ENCODE measurements at places on chromosomes 12 and 14.

DNA sequence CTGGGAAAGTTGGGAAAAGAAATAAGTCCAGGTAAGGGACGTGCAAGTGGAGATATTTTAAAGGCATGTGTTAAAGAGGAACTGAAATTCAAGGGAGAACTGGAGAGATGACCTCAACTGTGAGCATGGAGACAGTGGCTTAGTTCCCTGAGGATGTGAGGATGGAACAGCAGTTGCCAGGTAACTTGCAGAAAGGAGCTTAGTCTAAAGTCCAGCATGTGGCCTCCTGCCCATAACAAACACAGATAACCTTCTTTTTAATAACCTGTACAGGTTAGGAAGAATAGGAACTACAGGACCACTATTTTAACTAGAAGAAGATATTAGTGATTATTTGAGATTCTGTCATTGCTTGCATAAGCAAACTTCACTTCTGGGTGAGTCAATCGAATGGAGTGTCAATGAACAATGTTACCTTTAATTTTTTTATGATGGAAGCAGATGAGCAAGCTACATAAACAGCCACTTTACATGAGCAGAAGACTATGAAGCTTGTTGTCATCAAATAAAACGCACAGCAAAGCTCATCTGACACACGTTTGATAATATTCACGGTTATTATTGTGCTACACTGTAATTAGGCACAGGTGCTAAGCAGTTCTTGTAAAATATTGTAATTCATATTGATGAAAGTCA lies 291.7 kb upstream of the DDHD1 start:
- DNase-seq: no peak

DNA sequence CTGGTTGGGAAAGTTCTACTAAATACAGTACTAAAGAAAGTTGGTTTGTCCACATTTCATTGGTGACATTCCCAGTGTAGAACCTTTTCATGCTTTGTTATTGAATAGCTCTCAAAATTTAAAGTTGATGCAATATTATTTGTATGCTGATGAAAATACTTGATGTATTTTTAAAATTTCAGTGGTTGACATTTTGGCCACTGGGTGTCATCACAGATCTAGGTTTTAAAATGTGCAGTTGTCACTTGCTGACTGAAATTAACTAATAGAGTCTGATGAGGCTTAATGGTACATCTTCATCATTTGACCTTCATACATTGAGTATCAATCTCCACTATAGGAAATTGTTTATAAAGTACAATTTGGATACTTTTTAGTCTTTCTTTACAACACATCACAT lies 37.1 kb downstream of the CMAS start:
- DNase-seq: peak; percentile 47

DNA sequence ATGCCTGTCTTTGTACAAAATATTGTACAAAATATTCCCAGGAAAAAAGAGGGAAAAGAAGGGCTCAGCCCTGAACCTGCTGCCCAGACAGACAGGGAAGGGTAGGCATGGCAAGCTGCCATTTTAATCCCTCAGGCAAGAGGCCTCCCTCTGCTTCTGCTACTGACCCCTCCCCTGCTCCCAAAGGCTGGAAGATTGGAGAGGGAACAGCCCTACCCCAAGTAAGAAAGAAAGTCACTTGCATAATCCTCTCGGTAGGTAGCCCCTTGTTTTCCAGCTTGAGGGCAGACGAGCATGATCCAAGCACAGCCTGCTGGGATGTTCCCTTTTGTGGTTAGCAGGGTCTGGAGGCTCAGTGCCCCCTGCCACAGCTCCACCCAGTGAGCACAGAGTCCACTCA lies 20.7 kb downstream of the ADCY6 start:
- DNase-seq: no peak

DNA sequence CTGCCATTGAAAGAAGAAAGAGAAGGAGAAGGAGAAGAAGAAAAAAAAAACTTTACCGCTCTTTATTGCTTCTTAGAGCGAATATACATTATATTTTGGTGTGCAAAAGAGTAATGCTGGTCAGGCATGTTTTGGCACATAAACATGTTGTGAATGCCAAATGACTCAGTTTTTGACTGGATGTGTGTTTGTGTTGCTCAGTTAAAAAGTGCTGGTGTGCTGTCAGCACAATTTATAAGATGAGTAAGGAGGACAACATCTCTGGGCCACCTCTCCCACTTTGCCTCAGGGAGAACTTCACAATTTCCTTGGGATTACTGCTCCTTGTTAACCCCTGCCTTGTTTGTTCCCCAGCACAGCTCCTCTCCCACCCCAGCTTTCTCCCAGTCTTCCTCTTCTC lies 584.8 kb downstream of the ETNK1 start:
- DNase-seq: no peak

- DNase-seq: no peak
Observed at GRCh38 chr12:65868133-65868705, 43.9 kb downstream of the HMGA2 start.

- no peak for DNase-seq
Observed at GRCh38 chr14:64645220-64645892, 58.9 kb upstream of the PLEKHG3 start.

- DNase-seq: no peak
Observed at GRCh38 chr12:77947330-77947729, 116.6 kb downstream of the NAV3 start.

- DNase-seq: no peak
Observed at GRCh38 chr14:104161602-104162367, 23.4 kb downstream of the KIF26A start.

- DNase-seq: peak; percentile 84
Observed at GRCh38 chr14:50000380-50001150, 107.7 kb downstream of the ARF6 start.

DNA sequence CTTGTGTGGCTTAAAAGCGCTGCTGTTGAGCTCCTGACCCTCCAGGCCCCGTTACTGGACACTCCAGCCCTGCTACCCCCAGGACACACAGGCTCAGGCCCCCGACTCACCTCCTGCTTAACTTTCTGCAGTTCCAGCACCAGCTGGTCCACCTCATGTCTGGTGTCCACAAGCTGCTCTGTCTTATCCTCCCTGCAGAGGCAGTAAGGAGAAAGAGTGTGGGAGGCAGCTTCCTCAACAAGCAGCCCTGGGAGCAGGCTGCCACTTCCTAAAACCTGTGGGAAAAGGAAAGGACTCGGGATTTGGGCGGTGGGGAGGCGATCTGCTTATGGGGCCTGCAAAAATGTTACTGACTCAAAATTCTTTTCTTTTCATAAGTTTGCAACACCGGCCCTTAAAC lies 79.2 kb downstream of the CCDC88C start:
- DNase-seq: no peak

DNA sequence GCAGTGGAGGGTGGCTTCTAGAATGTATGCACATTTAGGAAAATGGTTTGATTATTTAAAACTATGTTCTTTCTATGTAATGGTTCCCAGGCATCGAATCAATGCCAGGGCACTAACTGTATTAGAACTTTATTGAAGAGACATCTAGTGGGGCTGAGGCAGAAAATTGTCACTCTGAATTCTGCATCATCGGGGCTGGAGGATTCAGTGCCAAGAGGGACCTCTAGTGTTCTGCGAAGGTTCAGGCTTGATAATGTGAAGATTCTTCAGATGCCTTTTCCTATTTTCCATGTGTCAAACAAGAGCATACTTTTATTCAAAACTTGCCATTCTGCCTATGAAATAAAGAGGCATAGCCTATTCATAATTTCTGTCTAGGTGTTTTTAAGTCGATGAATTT lies 146.3 kb downstream of the CAND1 start:
- DNase-seq: peak; percentile 28

DNA sequence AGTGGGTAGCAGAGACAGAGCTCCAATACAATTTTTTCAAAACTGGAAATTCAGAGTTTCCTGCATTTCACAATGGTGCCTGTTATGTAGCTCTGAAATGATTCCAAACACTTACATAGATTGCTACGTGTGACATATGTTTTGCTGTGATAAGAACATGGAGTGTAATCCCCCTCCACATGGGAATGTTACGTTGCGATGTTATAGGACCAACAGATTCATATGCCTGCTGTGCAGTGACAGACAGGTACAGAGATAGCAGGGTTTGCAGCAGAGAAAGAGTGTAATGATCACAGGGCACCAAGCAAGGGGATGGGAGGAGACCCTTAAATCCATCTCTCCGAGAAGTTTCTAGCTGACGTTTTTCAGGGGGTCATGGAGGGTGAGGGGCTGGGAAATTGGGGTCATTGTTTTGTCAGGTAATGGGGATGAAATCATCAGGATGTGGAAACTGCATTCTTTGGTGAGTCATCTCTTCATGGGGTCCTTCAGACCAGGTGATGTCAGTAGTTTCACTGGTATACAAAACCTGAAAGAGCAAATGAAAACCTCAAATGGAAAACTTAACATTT lies 76.6 kb upstream of the OSBPL8 start:
- DNase-seq: no peak

DNA sequence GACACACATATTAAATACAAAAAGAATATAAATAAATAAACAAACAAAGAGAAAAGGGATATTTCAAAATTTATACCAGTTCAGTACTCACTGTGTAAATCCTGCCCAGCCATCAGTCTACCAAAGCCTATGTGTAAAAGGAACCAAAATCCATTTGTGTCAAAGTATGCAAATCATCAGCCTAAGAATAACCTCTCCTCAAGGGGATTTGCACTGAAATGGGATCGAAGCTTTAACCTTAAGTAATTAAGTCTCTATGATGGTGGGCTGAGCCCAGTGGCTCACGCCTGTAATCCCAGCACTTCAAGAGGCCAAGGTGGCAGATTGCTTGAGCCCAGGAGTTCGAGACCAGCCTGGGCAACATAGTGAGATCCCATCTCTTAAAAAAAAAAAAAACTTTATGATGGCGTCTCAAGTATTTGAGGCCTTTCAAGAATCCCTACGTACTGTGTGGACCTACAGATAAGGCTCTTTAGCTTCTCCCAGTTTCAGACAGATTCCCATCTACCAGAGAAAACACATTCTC lies 57.8 kb upstream of the METAP2 start:
- no peak for DNase-seq

- DNase-seq: peak; percentile 14
Observed at GRCh38 chr12:40375076-40375475, 150.3 kb downstream of the LRRK2 start.

DNA sequence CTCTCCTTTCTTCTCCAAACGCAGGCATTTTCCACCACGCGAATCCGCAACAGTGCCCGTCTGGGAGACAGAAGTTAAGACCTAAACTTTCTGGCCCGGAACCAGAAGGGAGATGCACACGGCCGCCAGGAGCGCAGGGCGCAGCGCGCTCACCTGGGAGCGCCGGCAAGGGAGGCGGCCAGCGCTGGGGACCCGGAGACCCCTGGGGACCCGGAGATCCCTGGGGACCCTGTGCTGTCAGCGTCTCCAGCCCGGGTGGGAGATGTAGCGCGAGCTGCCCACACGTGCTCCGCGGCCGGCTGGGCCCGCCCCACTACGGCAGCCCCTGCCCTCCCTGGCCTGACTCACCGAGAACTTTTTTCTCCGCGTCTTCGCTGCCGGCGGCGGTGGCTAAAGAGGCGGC lies 620 bp downstream of the YBX3 start:
- peak; percentile 29 for DNase-seq

DNA sequence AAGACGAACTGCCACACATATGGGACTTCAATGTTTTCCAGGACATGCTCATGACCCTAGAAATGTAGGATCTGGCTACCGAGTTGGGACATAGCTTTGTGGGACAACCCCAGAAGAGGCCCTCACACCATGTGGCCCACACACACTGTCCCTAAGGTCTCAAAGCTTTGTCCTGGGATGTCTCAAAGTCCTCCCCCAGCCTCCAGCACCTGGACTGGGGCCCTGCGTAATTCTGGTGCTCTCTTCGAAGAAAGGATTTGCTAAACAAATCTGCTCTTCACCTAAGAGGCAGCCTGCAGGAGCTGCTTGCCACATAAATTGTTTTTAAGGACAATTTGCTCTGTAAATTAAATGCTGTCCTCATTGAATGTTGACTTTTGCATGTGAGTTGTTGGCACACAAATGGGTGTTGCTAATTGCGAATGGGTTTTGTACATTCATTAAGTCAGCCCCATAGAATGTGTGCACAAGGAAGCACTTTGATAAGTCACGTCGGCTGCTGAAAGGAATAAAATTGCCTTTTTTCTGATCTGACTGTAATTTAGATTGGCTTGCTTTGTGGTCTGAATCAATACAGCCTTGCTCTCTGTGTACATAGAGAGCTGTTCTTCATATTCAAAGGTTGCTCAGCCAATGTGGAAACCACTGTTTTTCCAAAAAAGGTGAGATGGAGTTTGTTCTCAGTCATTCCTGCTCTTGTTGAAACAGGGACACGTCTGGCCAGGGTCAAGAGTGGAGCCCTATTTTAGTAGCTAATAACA lies 161.6 kb upstream of the PWP1 start:
- DNase-seq: no peak

Measured in Jurkat, Clone E6-1 (cell line).